ENCODE measurements at places on chromosomes 3 and 15.

GRCh38 chr3:29186982-29187725, 93.7 kb upstream of the RBMS3 start:
- DNase-seq, result no peak

DNA sequence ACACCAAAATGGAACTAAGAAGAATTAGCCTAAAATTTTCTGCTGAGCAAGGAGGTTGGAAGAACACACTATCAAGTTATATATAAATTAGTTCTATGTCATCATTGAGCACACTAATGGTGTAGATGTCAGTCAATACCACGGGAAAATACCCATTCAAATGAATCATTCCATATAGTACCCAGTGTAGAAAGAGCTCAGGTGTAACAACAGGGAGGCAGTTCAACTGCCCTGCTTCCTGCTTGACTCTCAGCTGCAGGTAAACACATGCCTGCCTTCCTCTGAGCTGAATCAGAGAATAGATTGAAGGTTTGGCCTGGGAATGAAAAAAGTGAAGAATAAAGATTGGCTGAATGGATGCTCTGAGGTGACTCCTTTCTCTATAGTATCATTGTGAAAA, 1088.0 kb downstream of the AGBL1 start:
- DNase-seq, result no peak

- no peak for DNase-seq
These were observed 43.1 kb downstream of the SAMMSON start for GRCh38 chr3:70042641-70043040.

- no peak for DNase-seq
These were observed 5.8 kb downstream of the MCM2 start for GRCh38 chr3:127604035-127604434.

DNA sequence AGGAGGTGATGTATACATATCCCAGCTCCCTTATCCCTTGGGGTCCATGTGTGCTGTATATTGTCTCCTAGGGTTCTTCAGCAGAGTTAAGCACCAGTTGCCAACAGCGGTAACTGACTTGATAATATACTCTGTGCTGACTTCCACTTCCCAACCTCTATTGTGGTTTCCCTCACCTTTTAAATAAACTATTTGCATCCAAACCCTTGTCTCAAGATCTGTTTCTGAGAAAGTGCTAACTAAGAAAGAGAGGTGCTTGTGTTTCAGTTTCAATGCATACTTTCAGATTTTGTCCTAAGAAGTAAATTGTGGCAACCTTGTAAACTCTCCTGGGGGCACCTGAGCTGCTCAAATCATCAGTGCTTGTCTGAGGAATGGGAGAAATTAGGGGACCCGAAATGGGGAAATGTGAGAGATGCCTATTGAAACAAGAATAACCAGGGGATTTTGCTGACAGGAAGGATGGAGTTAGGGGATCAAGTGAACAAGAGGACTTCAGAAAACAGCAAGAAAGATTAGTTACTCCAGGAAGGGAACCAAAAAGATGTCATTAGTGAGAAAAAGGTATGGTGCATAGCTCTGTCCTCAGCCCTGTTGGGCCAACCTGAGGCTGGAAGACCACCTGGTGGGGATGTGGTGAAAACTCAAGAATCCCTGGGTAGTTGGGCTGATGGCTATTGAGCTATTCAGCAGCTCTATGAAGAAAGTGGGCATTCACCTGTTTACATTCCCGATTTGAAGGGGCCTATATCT, 50.9 kb upstream of the MRPL3 start:
- DNase-seq, result no peak

DNA sequence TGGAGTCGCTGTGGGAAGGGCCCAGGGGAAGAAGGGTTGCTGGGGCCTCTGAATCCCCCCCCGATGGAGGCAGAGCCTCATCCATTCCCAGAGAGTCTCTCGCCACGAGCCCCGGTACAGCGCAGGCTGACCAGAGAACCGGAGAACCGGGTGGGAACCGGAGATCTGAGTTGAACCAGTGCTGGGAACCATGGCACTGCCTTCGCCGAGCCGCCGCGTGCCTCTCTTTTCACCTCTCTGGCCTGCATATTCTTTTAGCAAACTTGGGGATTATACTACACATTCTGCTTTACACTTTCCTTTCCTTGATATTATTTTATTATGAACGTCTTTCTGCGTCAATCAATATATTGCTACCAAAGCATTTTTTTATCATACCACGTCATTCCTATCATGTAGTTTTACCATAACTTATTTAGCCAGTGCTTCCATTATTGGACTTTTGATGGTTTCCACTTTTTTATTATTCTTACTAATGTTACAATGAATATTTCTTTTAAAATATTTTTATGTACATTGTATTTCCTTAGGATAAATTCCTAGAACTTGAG, 7.2 kb downstream of the NRROS start:
- no peak for DNase-seq

DNA sequence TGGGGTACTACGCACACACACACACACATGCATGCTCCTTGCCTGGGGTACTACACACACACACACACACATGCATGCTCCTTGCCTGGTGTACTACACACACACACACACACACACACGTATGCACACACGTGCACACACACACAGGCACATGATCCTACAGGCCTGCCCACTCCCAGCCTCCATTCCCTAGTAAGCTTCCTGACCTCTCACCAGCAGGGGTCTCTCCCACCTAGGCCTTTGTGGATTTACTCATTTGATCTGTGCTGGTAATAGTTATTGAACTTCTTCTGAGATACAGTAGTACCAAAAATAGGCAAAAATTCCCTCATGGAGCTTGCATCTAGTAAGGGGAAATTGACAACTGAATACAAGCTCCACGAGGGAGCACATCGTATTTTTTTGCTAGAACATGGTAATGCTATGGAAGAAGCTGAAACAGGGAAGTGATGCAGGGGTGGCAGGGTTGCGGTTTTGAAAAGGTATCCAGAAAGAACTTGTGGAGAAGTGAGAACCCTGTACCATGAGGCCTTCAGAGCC, 19.1 kb downstream of the TTC21A start:
- no peak for DNase-seq
